ENCODE measurements at places on chromosomes 11 and 22.

DNA sequence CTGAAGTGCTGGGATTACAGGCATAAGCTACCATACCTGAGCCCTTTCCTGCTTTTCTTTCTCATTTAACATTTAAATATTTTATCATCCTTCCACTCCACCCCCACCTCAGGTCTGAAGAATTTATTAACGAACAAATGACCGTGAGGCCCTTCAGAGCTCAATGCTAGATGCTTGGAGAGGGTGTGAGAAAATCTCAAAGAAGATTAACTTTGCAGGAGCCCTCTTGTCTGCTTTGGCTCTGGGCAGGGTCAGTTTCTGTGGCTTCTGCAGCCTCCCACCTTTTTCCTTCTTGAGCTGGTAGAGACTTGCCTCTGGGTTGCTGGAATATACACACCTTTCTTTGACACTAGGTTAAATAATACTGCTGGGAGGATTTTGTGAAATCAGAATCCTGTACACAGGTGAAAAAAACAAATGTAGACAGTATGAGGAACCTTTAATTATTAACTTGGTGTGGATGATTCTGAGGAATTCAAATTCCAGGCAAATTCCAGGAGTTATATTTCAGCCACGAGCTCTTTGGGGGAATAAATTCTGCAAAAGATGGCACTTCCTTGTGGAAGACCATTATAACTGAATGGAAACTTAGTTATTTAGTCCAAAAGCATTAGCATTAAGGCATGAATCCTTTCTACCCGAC lies 3.4 kb upstream of the ZBTB44 start:
- no peak for DNase-seq

GRCh38 chr11:76462317-76462716 lies 17.5 kb downstream of the EMSY start:
- DNase-seq: no peak

GRCh38 chr11:77106321-77106720 lies 3.7 kb downstream of the OMP start:
- no peak for DNase-seq

DNA sequence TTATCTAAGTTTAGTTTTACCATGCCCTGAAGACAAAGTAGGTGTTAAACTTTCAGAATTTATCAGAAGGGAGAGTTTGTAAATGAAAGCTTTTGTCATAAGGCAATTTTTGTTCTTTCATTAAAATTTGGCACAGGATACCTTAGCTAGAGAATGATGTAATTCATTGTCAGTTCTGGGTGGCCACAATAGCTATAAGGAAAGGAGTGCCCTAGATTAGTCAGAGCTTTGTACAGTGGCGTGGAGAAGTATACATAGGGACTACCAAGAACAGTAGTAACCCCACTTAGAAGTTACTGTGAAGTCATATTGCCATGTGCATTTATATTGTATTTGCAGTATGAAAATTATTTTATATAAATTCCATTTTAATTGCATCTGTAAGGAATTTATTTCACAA lies 126.3 kb upstream of the CARD18 start:
- no peak for DNase-seq

- DNase-seq: peak; percentile 35
These were observed 174.2 kb upstream of the DDI1 start for GRCh38 chr11:103862094-103862801.

DNA sequence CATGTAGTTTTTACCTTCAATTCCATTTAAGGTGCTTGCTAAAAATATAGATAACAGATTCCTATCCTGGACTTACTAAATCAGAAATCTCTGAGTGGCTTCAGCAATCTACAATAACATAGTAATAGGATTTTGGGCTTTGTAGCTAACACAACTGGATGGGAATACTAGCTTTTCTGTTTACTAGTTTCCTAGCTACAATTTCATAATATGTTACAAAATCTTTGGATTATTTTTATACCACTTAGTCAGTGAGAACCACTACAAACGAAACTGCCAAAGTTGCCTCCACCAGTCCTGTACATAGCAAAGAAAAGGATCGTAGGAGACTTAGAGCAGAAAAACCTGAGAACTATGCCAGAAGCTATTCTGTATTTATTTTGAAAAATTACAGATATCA lies 87.7 kb upstream of the ANO3 start:
- no peak for DNase-seq

- DNase-seq: no peak
These were observed 1.9 kb downstream of the ZNF74 start for GRCh38 chr22:20395907-20396287.

GRCh38 chr11:113806406-113806805 lies 26.8 kb downstream of the CLDN25 start:
- peak; percentile 29 for DNase-seq

- no peak for DNase-seq
These were observed 98.5 kb downstream of the DBX1 start for GRCh38 chr11:20061776-20062175.

GRCh38 chr11:64814712-64815187 lies 4.4 kb upstream of the MEN1 start:
- DNase-seq: no peak

GRCh38 chr11:16193897-16194381 lies 162.4 kb downstream of the SOX6 start:
- DNase-seq: no peak

DNA sequence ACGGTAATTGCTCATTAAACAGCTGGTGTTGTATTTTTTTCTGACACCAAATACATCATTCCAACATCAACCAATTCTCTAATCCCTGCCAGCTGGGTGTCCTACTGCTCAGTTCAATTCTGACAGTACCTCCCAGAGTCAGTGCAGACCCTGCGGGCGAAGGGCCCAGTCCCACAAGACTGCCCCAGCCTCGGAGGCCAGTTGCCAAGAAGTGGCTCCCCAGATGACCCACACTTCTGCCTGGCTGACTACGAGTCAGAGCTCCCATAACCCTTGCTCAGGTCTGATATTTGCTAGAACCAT lies 147.2 kb downstream of the CTTN start:
- no peak for DNase-seq

- no peak for DNase-seq
These were observed 17.5 kb downstream of the GLB1L2 start for GRCh38 chr11:134349109-134349801.

DNA sequence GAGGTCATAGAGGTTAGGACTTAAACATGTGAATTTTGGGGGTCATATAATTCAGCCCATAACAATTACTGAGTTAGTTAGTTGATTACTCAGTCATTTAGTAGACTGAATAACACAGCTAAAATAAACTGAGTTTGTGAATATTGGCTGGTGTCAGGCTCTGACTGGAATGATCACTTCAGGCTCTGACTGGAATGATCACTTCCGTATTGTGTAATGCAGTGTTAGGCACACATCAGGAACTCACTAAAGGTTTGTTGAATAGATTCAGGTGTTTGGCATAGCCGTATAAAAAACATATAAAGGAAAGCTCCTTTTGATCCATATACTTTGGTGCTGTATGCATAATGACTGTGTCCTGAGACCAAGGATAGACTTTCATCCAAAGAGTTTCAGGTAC lies 610.5 kb downstream of the INSC start:
- DNase-seq: no peak

DNA sequence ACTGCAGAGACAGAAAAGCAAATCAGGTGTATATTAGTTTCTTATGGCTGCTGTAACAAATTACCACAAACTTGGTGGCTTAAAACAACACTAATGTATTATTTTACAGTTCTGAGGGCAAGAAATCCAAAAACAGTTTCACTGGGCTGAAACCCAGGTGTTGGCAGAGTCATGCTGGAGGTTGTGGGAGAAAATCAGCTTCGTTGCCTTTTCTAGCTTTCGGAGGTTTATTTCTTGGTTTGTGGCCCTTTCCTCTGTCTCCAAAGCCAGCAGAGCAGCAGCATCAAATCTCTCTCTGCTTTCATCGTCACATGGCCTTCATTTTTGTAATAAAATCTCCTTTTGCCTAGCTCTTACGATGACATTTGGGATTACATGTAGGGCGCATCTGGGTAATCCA lies 33.0 kb upstream of the OR6M1 start:
- DNase-seq: no peak

DNA sequence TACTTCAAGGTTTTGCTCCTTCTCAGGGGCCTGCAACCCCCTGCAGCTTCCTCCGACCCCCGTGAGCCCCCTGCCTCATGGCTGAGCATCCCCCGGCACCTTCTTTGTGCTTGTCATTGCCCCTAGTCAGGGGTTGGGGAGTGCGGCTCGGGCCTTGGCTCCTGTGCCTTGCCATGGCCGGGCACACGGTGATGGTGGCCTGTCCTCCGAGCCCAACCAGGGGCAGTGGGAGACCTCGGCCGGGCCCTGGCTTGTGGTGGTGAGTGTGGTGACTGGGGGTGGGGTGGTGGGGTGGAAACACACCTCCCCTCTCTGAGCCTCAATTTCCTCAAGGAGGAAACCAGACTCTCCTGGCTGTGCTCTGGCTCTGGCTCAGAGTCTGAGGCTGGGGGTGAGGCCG lies 1.5 kb upstream of the MRGPRG start:
- no peak for DNase-seq

DNA sequence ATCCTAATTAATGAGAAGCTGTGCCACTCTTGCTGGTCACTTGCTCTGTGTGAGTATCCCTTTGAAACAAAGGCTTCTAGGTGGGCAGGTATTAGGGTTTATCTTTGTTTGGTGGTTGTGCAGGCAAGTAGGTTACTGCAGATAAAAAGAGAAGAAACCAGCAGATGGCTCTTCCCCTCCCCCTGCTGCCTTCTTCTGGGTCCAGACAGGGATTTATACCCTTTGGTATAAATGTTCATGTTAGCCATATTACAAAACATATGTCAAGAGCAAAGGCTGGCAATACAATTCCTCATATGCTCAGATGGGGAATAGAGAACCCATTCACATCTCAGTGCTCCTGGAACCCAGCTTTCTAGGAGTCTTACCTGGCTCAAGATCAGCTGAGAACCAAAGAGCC lies 109.9 kb downstream of the NAV2 start:
- no peak for DNase-seq

- no peak for DNase-seq
These were observed 29.7 kb downstream of the APLP2 start for GRCh38 chr11:130099356-130099755.

DNA sequence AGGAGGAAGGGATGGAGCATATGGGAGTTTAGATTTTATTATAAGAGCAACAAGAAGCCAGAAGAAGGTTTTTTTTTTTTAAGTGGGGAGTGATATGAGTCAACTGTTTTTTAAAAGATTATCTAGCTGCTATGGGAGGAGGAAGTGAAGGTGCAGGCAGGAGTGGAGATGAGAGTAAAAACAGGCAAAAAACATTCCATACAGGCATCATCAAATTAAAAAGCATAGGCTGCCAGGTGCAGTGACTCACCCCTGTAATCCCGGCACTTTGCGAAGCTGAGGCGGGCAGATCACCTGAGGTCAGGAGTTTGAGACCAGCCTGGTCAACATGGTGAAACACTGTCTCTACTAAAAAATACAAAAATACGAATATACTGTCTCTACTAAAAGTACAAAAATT lies 368.4 kb upstream of the MTNR1B start:
- no peak for DNase-seq

- DNase-seq: no peak
These were observed 50.0 kb downstream of the IGLL1 start for GRCh38 chr22:23530106-23530505.

- DNase-seq: no peak
These were observed 11.5 kb downstream of the TSKU start for GRCh38 chr11:76794371-76795289.

- DNase-seq: no peak
These were observed 44.4 kb upstream of the WNT11 start for GRCh38 chr11:76250520-76251225.

DNA sequence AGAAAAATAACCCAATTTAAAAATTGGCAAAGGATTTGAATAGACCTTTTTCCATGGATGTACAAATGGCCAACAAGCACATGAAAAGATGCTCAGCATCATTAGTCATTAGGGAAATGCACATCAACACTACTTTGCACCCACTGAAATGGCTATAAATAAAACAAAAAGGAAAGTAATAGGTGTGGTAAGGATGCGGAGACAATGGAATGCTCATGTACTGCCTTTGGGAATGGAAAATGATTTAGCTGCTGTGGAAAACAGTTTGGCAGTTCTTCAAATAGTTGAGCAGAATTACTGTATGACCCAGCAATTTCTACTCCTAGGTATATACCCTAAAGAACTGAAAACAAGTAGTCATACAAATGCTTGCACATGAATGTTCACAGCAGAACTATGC lies 37.4 kb downstream of the LARGE2 start:
- no peak for DNase-seq

DNA sequence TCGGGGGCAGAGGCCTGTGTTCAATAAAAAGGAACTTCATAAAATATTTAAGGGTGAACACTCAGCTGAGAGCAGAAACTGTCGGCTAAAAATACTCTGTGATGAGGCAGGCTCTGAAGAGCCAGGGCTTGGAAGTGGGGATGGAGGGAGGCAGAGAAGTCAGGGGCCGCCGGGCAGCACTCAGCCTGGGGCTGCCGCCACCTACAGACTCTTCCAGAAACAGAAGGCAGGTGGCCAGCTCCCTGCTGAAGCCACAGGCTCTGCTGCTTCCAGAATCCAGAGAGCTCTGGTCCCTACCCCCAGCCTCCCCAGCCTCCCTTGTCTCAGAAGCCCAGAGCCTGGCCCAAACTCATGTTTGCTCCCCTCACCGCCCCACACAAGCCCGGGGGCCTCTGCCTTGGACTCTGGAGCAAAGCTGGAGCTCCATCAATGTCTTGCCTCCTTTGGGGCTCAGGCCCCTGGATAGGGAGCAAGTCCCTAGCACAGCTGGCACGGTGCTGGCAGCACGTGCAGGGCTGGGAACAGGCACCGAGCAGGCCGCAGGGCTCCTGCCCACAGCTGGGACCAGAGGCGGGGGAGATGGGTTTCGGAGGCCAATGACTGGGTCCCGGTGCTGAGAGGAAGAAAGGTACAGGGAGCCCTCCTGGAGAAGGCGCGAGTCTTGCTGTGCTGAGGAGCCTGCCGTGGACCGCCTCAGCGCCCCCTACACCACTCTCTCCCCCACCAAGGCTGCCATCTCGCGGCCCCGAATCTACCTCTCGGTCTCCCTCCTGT lies 8.2 kb downstream of the LRFN4 start:
- DNase-seq: no peak

GRCh38 chr11:116109228-116109627 lies 605.0 kb upstream of the CADM1 start:
- DNase-seq: peak; percentile 25

DNA sequence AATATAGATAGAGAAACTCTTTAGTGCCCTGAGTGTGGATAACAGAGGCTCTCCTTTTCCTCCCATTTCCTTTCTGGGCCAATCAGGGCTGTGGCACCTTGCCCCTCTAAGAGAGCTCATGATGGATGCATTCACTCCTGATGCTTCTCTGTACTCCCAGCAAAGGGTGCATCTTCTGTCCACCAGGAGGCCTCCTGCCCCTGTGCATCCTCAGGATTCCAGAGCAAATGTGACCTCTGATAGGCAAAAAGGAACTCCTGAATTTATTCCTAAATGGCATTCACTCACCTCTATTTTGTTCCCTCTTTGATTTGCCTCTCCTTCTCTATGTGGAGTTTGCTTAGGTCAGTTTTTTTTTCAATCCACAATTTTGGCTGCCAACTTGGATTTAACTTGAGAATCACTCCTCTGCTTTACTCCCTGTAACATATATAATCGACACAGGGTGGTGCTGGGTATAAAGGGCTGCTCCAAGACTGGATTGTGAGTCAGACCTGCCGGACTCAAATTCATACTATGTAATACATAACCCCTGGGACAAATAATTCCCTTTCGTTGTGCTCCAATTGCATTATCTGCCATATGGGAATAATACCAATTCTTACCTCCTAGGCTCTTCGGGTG lies 1.1 kb upstream of the MRGPRX4 start:
- DNase-seq: peak; percentile 10

GRCh38 chr11:62574363-62575071 lies 826 bp upstream of the EEF1G start:
- DNase-seq: peak; percentile 51

All from A673 (cell line).